Nucleus accumbens (tissue), 56 donors: ENCODE measurements at places on chromosomes 4 and X.

GRCh38 chr4:13151194-13151593 lies 332.9 kb downstream of the RAB28 start:
- DNase-seq: no peak

DNA sequence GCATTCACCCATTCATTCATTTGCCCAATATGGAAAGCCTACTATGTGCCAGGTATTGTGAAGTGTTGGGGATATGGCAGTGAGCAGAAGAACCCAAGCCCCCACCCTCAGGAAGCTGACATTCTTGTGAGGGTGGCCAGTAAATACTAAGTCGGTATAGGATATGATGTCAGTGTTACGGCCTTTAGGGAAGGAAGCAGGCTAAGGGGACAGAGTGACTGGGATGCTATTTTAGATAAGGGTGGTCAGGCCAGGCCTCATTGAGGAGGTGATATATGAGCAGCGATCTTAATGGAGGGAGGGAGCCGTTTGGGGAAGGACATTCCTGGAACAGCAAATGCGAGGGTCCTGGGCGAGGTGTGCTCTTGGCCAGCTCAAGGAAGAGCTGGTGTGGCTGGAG lies 2.0 kb downstream of the ATP6AP1 start:
- DNase-seq: no peak

DNA sequence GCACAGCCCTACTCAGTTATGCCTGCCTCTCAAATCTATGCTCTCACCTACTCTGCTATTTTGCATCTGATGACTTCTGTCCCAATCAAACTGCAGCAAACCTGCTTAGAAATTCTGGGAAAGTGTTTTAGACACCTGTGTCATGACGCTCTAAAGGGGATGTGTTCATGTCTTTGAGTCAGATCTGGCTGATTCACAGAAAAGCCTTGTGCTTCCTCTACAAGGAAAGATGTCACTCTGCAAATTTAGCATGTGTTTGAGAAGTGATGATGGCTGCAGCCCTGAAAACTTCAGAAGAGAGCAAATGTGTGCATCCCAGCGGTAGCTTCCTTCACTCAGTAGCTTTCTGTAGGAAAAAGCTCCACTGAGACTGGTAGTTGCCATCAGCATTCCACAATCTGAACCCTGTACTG lies 235.4 kb downstream of the MGST2 start:
- no peak for DNase-seq

DNA sequence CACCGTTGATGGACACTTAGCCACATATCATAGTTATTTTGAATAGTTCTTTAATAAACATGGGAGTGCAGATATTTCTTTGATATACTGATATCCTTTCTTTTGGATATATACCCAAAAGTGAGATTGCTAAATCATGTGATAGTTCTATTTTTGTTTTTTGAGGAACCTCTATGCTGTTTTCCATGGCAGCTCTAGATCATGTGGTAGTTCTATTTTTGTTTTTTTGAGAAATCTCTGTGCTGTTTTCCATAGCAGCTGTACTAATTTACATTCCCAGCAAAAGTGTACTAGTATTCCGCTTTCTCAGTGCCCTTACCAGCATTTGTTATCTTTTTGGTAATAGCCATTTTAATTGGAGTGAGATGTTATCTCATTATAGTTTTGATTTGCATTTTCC lies 3.6 kb downstream of the SH3BGRL start:
- no peak for DNase-seq

- no peak for DNase-seq
These were observed 75.1 kb downstream of the PDGFC start for GRCh38 chr4:156896527-156896926.

- DNase-seq: no peak
These were observed 138.3 kb downstream of the PCDH18 start for GRCh38 chr4:137394018-137394417.

DNA sequence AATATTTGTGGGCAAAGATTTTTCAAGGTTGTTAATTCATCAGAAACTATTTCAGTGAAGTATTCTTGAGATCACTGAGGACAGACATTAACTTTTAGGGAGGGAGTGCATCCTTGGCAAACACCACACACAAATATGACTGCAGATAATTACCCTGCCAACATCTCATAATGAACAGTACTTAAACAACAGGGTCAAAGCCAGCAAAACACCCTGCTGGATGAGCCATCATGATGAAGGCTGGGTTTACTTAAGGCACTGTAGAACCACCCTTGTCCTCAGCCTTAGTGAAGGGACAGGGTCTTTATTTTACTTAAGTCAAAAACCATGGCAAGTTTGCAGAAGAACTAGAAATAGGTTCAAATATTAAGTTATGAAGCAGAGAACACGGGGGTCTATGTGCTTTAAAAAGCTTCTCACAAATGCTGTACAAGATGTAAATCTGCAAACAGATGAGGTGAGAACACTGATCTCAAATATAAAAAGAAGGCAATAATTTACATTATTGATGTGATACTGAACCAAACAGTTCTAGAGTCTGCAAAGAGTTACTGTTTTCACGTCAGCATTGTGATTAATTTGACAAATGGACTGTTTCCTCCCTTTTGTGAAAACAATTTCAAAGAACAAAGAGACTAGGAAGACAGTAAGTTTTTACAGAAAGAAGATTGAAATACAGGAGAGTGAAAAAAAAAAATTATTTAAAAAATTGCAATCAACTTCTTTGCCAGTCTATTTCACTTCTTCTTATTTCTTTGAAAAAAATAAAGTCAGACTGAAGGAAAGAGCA lies 28.2 kb downstream of the TAPT1 start:
- DNase-seq: no peak

DNA sequence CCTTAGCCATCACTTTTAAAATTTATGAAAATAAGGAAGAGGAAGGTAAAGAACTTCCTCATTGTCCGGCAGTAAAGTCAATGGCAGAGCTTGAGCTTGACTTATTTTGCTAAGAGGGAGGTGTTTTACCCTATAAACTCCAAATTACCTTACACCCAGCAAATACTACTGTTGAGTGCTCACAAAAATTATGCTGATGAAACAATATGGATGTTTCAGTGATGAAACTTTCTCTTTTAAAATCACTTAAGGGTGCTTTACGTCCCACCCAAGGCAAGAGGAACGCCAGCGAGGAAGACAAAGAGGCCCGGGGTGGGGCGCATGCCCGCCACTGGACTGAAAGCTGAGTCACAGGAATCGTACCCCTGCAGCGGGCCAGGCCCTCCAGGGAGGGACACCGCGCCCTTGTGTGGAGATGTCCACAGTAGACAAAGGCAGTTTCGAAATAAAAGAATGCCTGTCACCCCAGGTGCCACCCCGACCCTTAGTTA lies 560 bp upstream of the TMSB4X start:
- no peak for DNase-seq

GRCh38 chrX:24069877-24070276 lies 15.1 kb downstream of the EIF2S3 start:
- no peak for DNase-seq

GRCh38 chr4:30722359-30723200 lies 2.4 kb downstream of the PCDH7 start:
- no peak for DNase-seq

DNA sequence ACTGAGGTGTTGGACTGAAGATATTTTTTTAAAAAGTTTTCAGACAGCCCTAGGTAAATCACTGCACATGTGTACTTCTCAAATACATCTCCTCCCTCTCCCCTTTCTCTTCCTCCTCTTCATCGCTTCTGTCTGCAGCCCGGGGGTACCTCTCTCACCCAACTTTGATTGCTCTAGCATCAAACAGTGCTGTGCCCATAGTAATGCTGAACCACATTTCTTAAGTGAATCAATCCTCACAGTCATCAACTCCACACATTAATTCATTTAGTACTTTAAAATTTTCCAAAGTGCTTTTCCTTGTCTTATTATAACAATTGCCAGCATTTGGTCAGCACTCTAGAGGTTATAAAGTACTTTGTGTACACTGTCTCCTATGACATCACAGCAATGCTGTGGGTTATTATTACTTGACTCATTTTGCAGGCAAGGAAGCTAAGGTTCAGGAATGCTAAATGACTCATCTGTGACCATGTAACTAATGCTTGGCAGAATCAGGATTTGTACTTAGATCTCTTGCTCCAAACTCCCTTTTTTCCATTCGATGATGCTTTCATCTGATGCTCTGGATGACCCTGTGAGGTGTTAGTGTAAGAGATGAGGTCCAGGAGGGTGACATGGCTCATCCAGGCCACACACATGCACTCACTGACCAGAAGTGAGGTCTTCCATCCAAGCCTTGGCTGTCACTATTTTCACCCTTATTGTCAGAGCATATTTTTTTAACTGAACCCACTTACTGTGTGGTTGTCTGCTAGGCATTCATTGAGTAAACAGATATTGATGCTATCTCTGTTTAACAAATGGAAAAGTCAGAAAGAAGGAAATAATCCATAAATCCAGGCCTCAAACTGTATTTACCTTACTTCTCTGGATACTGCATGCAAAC lies 58.8 kb downstream of the RHOH start:
- DNase-seq: no peak

DNA sequence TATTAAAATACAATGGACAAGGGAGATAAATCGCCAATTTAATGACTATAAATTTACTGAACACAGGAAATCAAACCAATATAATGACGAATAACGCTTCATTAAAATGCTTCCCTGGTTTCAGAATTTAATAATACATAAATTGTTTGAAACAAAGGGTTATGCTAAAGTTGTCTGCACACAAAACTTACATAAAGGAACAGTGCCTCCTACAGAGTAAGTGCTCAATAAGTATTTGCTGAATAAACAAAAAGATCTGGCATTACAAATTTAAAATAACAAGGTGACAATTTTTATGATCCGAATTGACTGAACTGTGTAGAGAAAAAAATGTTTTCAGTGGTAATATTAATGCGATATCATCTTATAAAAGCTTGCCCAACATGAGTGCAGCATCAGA lies 69.6 kb downstream of the NOCT start:
- no peak for DNase-seq

GRCh38 chr4:132195176-132195575 lies 953.9 kb upstream of the PCDH10 start:
- no peak for DNase-seq

DNA sequence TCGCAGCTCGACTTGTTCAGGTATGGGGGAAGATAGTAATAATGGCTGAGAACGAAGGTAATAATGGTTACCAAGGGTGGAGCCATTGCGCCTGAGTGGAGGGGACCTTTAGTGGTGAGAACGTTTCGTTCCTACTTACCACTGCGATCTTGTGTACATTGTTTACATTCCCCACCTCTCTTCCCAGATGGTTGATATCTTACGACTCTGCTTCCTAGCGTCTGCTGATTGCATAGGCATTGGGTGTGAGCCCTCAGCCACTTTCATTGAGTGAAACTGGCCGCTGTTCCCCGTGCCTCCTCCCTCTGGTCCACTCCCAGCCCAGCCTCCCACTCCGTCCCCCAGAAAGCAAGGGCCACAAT lies 850 bp downstream of the IGBP1 start:
- no peak for DNase-seq

DNA sequence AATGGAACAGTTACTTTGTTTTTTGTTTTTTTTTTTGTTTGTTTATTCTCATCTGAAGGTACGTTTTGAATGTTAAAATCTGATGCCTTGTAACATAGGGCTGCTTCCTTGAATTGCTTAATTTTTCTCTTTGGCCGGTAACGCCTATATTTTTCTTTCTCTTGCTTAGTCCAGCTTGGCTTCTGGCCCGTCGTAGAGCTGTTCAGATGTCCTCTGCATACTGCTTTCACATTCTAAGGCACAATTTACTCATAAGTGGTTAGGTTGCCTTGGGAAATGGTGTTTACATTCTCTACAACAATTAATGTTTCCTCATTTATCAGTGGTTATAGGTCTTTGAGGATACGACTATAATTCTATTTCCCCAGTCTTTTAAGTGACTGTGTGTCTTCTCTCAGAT lies 7.9 kb downstream of the NONO start:
- no peak for DNase-seq

DNA sequence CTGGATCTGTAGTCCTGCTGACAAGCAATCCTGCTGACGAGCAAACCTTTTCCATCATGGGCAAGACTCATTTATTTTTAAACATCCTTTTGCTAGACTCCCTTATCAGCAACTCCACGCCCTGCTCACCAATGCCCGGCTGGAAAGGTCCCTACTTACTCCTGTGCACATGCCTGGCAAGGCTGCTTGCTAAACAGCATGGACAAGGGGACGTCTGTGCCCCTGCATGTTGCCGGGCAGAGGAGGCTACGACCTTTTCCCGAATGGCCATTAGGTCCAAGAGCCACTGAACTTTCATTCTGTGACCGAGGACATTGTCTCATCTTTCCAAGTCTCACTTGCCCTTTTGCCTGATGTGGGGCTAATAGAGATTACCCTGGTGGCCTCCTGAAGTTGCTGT lies 98.6 kb downstream of the MGST2 start:
- no peak for DNase-seq

DNA sequence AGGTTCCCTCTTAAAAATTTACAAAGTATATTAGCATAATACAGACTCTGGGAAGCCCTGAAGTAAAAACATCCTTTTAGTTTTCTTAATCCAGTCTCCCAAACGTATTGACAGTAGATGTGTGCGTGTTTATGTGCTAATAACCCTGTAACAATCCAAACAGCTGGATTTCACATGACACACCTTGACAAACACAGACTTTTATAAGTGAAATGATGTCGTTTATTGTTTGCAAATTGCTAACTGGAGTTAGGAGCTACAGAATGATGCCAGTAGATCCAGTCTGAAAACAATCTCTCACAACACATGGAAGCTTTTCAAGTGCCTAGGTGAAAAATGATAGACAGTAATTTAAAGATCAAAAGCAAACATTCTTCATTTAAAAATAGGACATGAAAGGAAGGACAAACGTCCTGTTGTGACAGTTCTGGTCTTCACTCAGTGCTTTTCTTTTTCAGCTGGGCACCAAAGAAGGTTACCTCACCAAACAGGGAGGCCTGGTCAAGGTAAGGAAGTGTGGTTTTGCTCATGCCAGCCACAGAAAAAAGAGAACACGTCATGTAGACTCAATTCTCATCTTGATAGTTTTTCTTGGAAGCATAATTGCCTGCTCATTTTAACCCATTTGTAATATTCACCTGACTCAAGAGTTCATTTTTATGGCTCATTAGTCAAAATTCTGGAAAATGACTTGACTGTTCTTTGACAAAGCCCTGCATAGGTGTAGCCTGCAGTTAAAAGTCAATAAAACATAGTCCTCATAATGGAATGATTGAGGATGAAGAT lies 32.9 kb downstream of the LAMTOR3 start:
- DNase-seq: no peak

- no peak for DNase-seq
These were observed 6.2 kb downstream of the TMEM131L start for GRCh38 chr4:153472122-153473037.

DNA sequence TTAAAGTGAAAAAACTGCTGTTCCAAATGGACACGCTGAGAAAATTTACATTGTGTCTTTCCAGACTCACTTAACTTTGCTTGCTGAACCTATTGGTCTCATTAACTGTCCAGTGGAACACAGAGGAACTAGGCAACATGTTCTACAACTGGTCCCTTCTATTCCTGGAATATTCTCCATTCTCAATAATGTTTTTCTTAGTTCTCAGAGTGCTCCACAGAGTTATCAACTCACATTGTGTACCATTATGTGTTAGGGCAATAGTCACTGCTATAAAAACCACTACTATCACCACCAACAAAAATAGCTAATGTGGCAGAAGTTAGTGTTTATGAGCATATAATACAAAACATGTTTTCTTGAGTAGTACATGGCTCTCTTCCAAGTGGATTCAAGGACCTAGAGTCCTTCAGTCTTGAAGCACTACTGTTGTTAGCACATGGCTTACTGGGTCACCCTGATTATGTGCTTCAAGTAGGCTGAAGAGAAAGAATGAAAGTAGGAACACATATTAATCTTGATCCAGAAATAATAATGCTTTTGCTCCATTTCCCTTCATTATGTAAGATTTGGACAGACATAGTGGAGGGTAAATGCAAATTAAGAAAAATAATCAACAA lies 865.3 kb upstream of the HS3ST1 start:
- no peak for DNase-seq
